Activated naive CD4-positive, alpha-beta T cell treated with anti-CD3 and anti-CD28 coated beads, Interleukin-2, amount 10 ng/mL, durations not matched to agents 7 days and 5 days (primary cell): ENCODE measurements at places on chromosomes 4 and X.

DNA sequence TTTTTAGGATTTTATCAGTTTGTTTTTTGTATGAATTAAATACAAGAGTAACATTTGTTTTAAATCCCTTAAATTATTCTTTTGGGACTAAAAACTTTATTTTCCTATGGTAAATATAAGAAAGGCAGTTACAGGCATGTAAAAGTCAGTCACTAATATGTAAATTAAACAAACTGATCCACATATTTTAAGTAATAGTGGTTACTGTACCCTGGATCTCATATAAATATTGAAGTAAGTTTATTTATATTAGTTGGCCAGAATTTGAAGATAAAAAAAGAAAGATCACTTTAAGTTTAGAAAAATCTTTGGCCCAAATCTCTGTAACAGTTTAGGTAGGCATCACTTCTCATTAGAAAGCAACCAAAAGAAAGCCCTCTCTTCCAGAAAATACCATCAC is 45.8 kb downstream of the LDB2 start:
- no peak overlapping the region for H3K4me3 ChIP-seq
- H3K36me3 ChIP-seq, result no peaks in the 10 kb centered on the region
- no peaks in the 10 kb centered on the region for H3K27me3 ChIP-seq
- H3K4me1 ChIP-seq, result no peaks in the 10 kb centered on the region
- no peak for DNase-seq

- H3K27me3 ChIP-seq, result no peaks in the 10 kb centered on the region
- no peak overlapping the region for H3K27ac ChIP-seq
- H3K36me3 ChIP-seq, result peaks cover 8% of the 10 kb centered on the region
- DNase-seq, result no peak
- H3K4me1 ChIP-seq, result no peaks in the 10 kb centered on the region
Measured at GRCh38 chr4:152917543-152918395, 18.4 kb upstream of the FHDC1 start.

DNA sequence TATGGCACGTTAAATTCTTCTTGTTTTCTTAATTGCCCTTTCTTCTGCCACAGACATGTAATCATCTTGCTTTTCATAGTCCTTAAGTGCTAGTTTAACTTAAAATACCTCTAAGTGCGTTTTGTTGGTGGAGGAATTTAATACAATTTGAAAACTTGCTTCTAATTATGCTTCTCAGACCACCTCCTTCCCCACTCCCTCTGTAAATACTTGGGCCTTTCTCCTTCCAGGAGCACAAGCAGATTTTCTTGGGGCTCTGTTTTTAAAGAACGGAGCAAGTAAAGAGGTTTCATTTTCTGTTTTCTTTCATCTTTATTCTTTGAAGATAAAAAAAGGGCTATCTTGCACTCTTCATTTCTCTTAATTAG is 559 bp upstream of the PCDH18 start:
- H3K4me3 ChIP-seq, result no peak overlapping the region
- H3K4me1 ChIP-seq, result peaks cover 6% of the 10 kb centered on the region
- no peak for DNase-seq
- no peak overlapping the region for H3K27ac ChIP-seq
- no peaks in the 10 kb centered on the region for H3K36me3 ChIP-seq
- no peaks in the 10 kb centered on the region for H3K27me3 ChIP-seq

DNA sequence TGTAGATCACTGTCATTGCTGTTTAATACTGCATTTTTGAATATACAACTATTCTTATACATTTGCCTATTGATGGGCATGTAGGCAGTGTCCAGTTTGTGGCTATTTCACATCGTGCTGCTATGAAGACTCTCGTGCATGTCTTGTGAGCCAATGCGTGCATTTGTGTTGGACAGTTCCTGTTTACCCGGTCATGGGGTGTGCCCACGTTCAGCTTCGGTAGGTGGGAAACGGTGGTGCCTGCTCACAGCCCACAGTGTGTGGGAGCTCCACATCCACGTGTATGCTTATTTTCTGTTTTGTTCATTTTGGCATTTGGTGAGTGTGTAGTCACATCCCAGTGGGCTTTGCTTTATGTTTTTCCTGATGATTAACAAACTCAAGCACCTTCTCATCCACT is 19.7 kb upstream of the RNF212 start:
- no peak overlapping the region for H3K4me3 ChIP-seq
- H3K27me3 ChIP-seq, result peaks cover 25% of the 10 kb centered on the region
- no peaks in the 10 kb centered on the region for H3K36me3 ChIP-seq

DNA sequence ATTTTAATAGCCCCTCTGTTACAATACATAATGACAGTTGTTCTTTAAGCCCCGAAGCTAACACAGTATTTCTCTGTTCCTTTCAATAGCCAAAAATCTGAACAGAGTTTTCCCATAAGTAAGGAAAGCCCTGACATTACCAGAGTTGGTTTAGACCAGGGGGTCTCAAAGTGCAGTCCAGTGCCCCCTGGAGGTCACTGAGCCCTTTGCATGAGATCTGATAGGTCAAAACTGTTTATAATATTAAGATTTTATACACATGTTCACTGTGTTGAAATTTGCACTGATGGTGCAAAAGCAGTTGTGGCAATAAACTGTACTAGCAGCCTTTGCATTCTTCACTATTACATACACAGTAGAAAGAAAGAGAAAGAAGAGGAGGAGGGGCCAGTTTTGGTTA is 177.1 kb downstream of the SPANXN3 start:
- no peak overlapping the region for H3K27ac ChIP-seq
- H3K27me3 ChIP-seq, result no peaks in the 10 kb centered on the region
- no peaks in the 10 kb centered on the region for H3K36me3 ChIP-seq
- H3K4me3 ChIP-seq, result no peak overlapping the region
- DNase-seq, result no peak

GRCh38 chr4:120130786-120131185 is 64.1 kb upstream of the MAD2L1 start:
- no peak overlapping the region for H3K4me3 ChIP-seq
- no peaks in the 10 kb centered on the region for H3K36me3 ChIP-seq
- no peak for DNase-seq
- H3K27ac ChIP-seq, result no peak overlapping the region

DNA sequence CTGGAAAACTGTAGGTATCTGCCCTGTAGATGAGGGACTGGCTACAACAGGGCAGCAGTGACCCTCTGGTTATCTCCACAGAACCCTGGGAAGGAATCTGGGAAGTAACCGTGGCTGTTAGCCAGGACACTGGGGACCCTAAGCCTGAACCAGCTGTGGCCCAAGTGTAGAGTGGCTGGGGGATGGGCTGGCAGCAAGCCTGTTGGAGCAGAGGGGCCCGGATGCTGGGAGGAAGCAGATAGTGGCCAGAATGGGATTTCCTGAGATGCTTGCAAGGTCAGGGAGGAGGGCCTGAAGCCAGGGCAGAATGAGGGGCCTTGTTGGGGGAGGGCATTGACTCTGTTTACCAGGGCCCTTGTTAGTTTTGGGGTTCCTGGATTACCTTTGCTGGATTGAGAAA is 161.0 kb upstream of the EOLA2 start:
- H3K27ac ChIP-seq, result no peak overlapping the region
- DNase-seq, result no peak
- no peaks in the 10 kb centered on the region for H3K27me3 ChIP-seq
- no peak overlapping the region for H3K4me3 ChIP-seq

DNA sequence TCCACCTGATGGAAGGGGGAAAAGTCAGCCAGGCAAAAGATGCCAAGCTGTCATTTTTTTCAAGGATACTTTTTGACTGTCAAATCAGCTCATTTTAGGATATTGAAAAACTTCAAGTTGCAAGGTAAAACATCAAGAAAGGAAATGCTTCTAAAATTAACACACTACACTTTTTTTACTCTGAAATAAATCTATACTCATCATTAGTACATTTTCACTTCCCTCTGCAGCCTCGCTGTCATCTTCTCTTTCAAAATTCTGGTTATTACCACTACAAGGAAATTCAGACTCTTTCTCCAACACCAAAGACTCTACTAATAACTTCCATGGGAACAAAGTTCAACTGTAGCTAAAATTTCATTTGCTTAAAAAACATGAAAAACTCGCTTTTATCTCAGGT is 41.6 kb downstream of the APBB2 start:
- no peaks in the 10 kb centered on the region for H3K4me1 ChIP-seq
- no peak overlapping the region for H3K4me3 ChIP-seq
- H3K27me3 ChIP-seq, result no peaks in the 10 kb centered on the region
- no peaks in the 10 kb centered on the region for H3K36me3 ChIP-seq

DNA sequence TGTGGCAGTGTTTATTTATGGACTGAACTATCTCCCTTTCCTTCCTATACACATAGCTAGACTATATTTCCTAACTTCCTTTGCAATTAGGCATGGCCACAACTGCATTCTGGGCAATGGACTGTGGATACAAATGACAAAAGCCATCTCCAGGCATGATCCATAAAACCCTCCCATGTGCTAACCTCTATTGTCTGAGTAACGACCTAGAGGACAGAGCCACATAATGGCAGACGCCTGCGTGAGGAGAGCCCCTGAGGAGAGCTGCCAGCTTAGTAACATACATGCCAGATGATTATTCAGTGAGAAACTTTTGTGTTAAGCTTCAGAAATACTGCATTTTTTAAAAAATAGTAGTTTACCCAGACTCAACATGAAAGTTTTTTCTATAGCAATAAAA is 142.9 kb downstream of the ADGRA3 start:
- H3K36me3 ChIP-seq, result no peaks in the 10 kb centered on the region
- no peak overlapping the region for H3K27ac ChIP-seq
- H3K27me3 ChIP-seq, result no peaks in the 10 kb centered on the region
- H3K4me3 ChIP-seq, result no peak overlapping the region

- no peak overlapping the region for H3K27ac ChIP-seq
- no peak overlapping the region for H3K4me3 ChIP-seq
- peaks cover 18% of the 10 kb centered on the region for H3K4me1 ChIP-seq
- H3K27me3 ChIP-seq, result no peaks in the 10 kb centered on the region
Measured at GRCh38 chr4:152476796-152477195, 59.1 kb downstream of the FBXW7 start.

DNA sequence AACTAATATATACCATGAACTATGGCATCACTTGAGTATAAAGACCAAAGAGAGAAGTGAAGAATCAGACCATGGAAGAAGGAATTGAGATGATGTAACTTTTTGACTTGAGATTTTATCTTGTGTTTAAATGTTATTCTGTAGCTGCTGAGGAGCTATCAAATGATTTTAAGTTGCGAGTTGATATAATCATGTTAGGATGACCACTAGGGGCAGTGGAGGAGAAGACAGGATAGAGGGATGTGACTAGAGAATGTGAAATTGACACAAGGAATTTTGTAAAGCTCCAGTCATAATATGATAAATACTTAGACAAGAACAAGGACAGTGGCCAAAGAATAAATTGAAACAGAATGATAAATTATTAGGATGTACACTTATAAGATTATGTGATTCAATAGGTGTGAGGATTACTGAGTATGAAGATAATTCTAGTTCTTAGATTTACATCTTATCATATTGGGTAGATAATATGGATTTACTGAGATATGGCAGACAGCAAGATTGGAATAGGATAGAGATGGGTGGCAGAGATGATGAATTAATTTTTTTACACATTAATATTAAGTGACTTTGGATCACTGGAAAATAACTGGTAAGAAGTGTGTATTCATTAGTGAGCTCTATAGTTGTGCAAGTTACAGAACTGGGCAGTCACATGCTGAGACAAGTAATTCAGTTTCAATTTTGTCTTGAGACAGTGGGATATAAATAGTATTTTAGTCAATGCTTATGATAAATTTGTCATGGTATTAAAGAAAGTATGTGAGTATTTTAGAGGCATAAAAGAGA is 816.0 kb upstream of the PCDH10 start:
- no peaks in the 10 kb centered on the region for H3K4me1 ChIP-seq
- no peaks in the 10 kb centered on the region for H3K27me3 ChIP-seq
- no peaks in the 10 kb centered on the region for H3K36me3 ChIP-seq
- no peak overlapping the region for H3K4me3 ChIP-seq
- H3K27ac ChIP-seq, result no peak overlapping the region

GRCh38 chr4:141587897-141588296 is 48.5 kb upstream of the IL15 start:
- no peak overlapping the region for H3K27ac ChIP-seq
- no peaks in the 10 kb centered on the region for H3K27me3 ChIP-seq
- no peaks in the 10 kb centered on the region for H3K4me1 ChIP-seq

GRCh38 chr4:99949034-99949998 is 759 bp downstream of the H2AZ1 start:
- no peak overlapping the region for H3K27ac ChIP-seq
- H3K27me3 ChIP-seq, result no peaks in the 10 kb centered on the region
- peaks cover 26% of the 10 kb centered on the region for H3K36me3 ChIP-seq
- peaks cover 38% of the 10 kb centered on the region for H3K4me1 ChIP-seq
- H3K4me3 ChIP-seq, result no peak overlapping the region
- DNase-seq, result peak; percentile 94

GRCh38 chrX:129653971-129654651 is 645 bp downstream of the APLN start:
- H3K4me1 ChIP-seq, result peaks cover 14% of the 10 kb centered on the region
- peak overlapping the region; percentile 66 for H3K4me3 ChIP-seq
- peaks cover 61% of the 10 kb centered on the region for H3K27me3 ChIP-seq
- peak; percentile 48 for DNase-seq
- H3K36me3 ChIP-seq, result no peaks in the 10 kb centered on the region
- H3K27ac ChIP-seq, result no peak overlapping the region

- H3K4me1 ChIP-seq, result no peaks in the 10 kb centered on the region
- no peak overlapping the region for H3K4me3 ChIP-seq
- DNase-seq, result no peak
- no peaks in the 10 kb centered on the region for H3K36me3 ChIP-seq
- H3K27ac ChIP-seq, result no peak overlapping the region
Measured at GRCh38 chr4:157099506-157099905, 23.6 kb downstream of the GLRB start.

- peaks cover 69% of the 10 kb centered on the region for H3K27me3 ChIP-seq
- no peak for DNase-seq
- H3K36me3 ChIP-seq, result no peaks in the 10 kb centered on the region
- H3K27ac ChIP-seq, result no peak overlapping the region
- H3K4me3 ChIP-seq, result no peak overlapping the region
Measured at GRCh38 chr4:54090404-54090803, 9.6 kb upstream of the GSX2 start.

- no peak overlapping the region for H3K4me3 ChIP-seq
- H3K4me1 ChIP-seq, result no peaks in the 10 kb centered on the region
- no peak overlapping the region for H3K27ac ChIP-seq
- H3K27me3 ChIP-seq, result no peaks in the 10 kb centered on the region
- H3K36me3 ChIP-seq, result no peaks in the 10 kb centered on the region
- no peak for DNase-seq
Measured at GRCh38 chrX:107804427-107804826, 21.2 kb upstream of the MID2 start.

- no peak overlapping the region for H3K4me3 ChIP-seq
- no peak overlapping the region for H3K27ac ChIP-seq
- no peaks in the 10 kb centered on the region for H3K4me1 ChIP-seq
Measured at GRCh38 chrX:150507251-150507856, 61.1 kb upstream of the MTM1 start.

DNA sequence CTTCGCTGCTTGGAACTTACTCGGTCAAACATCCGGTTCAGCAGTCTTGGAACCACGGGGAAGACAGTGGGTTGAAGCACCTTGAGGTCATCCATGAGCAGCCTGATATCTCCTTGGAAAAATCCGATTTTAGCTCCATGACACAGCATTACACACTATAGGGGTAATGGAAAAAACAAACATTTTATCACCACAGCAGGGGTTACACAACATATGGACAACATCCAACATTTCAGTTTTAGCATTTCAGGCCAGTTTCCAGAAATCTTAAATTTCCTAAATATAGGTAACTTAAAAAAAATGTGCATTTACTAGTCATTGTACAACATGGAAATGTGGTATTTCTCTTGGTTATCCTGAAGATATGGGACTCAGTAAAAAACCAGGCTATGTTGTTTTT is 34.4 kb upstream of the CENPU start:
- H3K4me3 ChIP-seq, result no peak overlapping the region
- DNase-seq, result no peak
- no peaks in the 10 kb centered on the region for H3K27me3 ChIP-seq
- H3K27ac ChIP-seq, result no peak overlapping the region
- H3K36me3 ChIP-seq, result peaks cover 16% of the 10 kb centered on the region
